A549 treated with Mapracorat at 1 μM for 4 hours (cell line): ENCODE measurements at places on chromosomes 11 and 22. TPM values are rescaled to one million over a fixed set of nuclear protein-coding genes. Genes with fewer than 3 reads are reported as not detected.

Gene MUC5AC
- 1.1 to 2.7 TPM (median 1.8 TPM) in 5 replicates for total RNA-seq

Gene OR51E2
- total RNA-seq: not detected in 5 replicates

Gene MFNG
- total RNA-seq: 1.2 to 2.7 TPM (median 1.9 TPM) in 5 replicates

Gene UPK3A
- not detected in 5 replicates for total RNA-seq

Gene KDM4E
- total RNA-seq: not detected in 5 replicates

Gene SLCO2B1
- 2.9 to 3.9 TPM (median 3.5 TPM) in 5 replicates for total RNA-seq

Gene SLC16A8
- not detected in 5 replicates for total RNA-seq

Gene ZP1
- total RNA-seq: 0.22 to 0.36 TPM (median 0.24 TPM) in 3 of 5 replicates, not detected in the others

Gene FAM111B
- 6.8 to 7.8 TPM (median 7.0 TPM) in 5 replicates for total RNA-seq

Gene PVALB
- not detected in 5 replicates for total RNA-seq

Gene VPREB1
- total RNA-seq: not detected in 5 replicates

Gene BDNF
- 7.6 to 9.5 TPM (median 8.0 TPM) in 5 replicates for total RNA-seq

Gene OR8A1
- total RNA-seq: not detected in 5 replicates

Gene RIMBP3B
- 0.26 to 0.71 TPM (median 0.35 TPM) in 5 replicates for total RNA-seq

Gene USP2
- 0.72 to 1.3 TPM (median 1.1 TPM) in 5 replicates for total RNA-seq

Gene HEPN1
- total RNA-seq: not detected in 5 replicates

Gene ABCC8
- 5.7 to 9.5 TPM (median 7.6 TPM) in 5 replicates for total RNA-seq

Gene CPSF7
- 68.6 to 73.2 TPM (median 71.1 TPM) in 5 replicates for total RNA-seq

Gene DDIAS
- total RNA-seq: 13.0 to 18.5 TPM (median 15.2 TPM) in 5 replicates

Gene MRE11
- total RNA-seq: 12.1 to 15.9 TPM (median 14.6 TPM) in 5 replicates

Gene GGT5
- 3.3 to 4.6 TPM (median 4.2 TPM) in 5 replicates for total RNA-seq

Gene SYT8
- 0.12 to 0.49 TPM (median 0.26 TPM) in 5 replicates for total RNA-seq

Gene XKR3
- total RNA-seq: not detected in 5 replicates

Gene CDHR5
- 0.06 to 0.26 TPM (median 0.18 TPM) in 4 of 5 replicates, not detected in the other for total RNA-seq

Gene ST14
- total RNA-seq: 0.04 to 0.25 TPM (median 0.10 TPM) in 4 of 5 replicates, not detected in the other

Gene LMO2
- total RNA-seq: 0.36 to 1.1 TPM (median 0.72 TPM) in 5 replicates

Gene APOA4
- total RNA-seq: not detected in 5 replicates

Gene OR56A1
- not detected in 5 replicates for total RNA-seq

Gene POTEH
- total RNA-seq: not detected in 5 replicates

Gene RIC3
- 1.7 to 3.3 TPM (median 2.1 TPM) in 5 replicates for total RNA-seq

Gene CASP12
- total RNA-seq: not detected in 5 replicates

Gene OR8G5
- total RNA-seq: not detected in 5 replicates

Gene HDHD5
- 34.1 to 46.1 TPM (median 44.1 TPM) in 5 replicates for total RNA-seq

Gene TSPAN32
- total RNA-seq: not detected in 5 replicates

Gene DEPDC7
- 6.7 to 8.7 TPM (median 7.3 TPM) in 5 replicates for total RNA-seq

Gene NCAM1
- total RNA-seq: 0.33 TPM in 1 of 5 replicates, not detected in the others

Gene TTC36
- not detected in 5 replicates for total RNA-seq

Gene CBLIF
- total RNA-seq: not detected in 5 replicates

Gene RGL4
- not detected in 5 replicates for total RNA-seq

Gene OR52K1
- not detected in 5 replicates for total RNA-seq

Gene HEPHL1
- not detected in 5 replicates for total RNA-seq

Gene PHOX2A
- not detected in 5 replicates for total RNA-seq

Gene NPTXR
- total RNA-seq: 8.6 to 10.9 TPM (median 9.9 TPM) in 5 replicates

Gene SHANK3
- 2.7 to 5.5 TPM (median 4.5 TPM) in 5 replicates for total RNA-seq

Gene FAM76B
- total RNA-seq: 7.7 to 10.2 TPM (median 8.8 TPM) in 5 replicates

Gene ANO9
- 0.64 to 1.3 TPM (median 0.88 TPM) in 5 replicates for total RNA-seq

Gene C22orf42
- total RNA-seq: not detected in 5 replicates

Gene PANX3
- not detected in 5 replicates for total RNA-seq

Gene E2F8
- total RNA-seq: 5.5 to 7.4 TPM (median 6.3 TPM) in 5 replicates

Gene APOA5
- not detected in 5 replicates for total RNA-seq

Gene P4HA3
- 35.5 to 58.6 TPM (median 49.8 TPM) in 5 replicates for total RNA-seq
